HFF-Myc (cell line): ENCODE measurements at places on chromosomes 12 and 14.

DNA sequence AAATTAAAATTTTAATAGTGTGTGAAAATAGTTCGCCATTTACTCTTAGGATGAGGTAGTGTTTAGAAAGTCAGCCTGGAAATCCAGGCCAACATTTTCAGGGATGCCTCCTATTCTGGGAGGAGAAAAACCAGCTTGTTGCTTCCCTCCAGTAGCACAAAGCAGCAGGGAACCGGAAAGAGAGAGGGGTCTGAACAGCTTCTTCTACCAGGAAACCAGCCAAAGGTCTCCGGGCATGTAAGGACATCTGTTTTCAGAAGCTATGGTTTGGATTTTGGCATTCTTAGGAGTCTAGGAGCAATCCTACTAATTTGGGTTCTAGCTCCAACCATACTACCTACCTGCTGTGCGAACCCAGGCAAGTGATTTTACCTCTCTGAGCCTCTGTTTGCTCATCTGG lies 85.3 kb downstream of the DPF3 start:
- DNase-seq: no peak

GRCh38 chr12:3161861-3162260 lies 84.7 kb downstream of the TSPAN9 start:
- DNase-seq: no peak

- peak; percentile 69 for DNase-seq
These were observed 73.8 kb downstream of the SYNE3 start for GRCh38 chr14:95442633-95443021.

- DNase-seq: no peak
These were observed 618 bp upstream of the PGAM5 start for GRCh38 chr12:132710043-132710404.

DNA sequence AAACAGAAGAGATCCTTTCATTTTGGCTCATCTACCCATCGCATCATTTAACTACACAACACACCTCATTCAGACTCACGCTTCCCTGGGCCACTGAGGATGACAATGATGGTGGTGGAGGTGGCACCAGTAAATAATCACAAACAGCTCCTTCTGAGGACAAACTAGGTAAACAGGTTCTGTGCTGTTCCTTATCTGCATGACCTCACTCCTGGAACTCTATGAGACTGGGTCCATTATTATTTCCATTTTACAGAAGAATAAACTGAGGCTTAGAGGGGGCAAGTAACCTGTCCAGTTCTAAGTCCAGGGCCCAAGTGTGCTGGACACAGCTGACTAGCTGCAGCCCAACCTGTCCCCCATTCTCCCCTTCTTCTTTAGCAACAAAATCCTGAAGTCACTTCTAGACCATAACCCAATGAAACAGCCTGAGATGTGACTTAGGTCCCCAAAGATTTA lies 50.4 kb downstream of the ITPK1 start:
- DNase-seq: no peak

DNA sequence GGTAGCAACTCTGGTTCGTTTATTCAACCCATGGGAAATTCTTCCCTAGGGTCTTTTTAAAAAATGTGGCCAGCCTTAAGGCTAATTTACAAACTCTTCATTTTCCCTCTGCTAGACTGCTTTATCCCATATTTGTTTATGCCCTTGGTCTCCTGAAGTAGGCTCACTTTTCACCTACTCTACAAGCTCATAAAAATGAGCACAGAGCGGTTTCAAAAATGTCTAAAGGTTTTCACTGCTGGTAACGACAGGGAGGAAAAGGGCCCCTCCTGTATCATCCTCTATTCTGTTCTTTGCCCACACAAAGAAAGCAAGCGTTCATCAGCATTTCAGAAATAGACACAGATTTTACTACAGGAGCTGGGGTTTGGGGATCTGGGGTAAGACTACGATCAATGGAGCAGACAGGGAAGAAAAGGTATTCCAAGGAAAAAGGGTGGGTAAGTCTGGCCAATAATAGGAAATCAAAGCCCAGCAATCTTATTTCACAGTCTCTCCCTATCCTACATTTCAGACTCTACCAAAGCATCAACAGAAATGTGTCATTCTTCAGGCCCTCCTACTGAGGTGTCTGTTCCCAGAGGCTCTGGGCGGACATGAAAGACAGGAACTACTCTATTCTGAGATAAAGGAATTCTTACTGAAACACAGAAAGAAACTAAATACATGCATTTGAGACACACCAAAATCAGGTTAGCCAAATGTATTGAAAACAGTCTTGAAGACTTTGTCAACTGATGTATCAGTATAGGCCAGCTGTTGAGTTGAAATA lies 86.4 kb downstream of the SPPL3 start:
- no peak for DNase-seq

DNA sequence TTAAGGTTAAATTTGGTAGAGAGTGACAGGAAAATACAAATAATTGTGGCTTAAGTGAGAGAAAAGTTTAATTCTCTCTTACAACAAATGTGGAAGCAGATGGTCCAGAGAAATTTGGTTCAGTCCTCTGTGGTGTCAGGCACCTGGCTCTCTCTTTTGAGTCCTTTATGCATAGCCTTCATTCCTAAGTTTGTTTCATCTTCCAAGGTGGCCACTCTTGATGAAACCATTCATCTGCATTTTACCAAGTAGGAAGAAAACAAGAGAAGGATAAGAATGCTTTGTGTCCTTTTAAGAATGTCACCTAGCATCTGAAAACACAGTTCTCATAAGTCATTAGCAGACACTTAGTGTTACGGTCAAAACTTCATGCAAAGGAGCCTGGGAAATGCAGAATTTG lies 442.5 kb downstream of the CCER1 start:
- DNase-seq: no peak

DNA sequence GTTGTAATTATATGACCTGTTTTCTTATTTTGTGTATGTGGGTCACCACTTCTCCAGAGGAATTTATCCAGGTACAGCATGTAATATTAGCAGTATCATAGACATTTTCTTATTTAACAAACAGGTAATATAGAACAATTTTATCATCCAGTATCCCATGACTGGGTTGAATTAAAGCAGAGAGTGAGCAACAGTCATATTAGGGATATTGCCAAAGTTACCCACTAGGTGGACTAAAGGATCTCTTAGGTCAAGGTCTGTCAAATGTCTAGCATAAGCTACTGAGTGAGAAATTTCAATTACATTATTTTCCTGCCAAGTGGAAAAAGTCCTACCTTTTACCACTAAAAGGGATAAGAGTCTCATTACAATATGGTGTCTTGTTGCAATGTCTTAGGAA lies 62.1 kb upstream of the TRIM9 start:
- DNase-seq: no peak

GRCh38 chr12:89863968-89864367 lies 155.3 kb upstream of the ATP2B1 start:
- DNase-seq: no peak

DNA sequence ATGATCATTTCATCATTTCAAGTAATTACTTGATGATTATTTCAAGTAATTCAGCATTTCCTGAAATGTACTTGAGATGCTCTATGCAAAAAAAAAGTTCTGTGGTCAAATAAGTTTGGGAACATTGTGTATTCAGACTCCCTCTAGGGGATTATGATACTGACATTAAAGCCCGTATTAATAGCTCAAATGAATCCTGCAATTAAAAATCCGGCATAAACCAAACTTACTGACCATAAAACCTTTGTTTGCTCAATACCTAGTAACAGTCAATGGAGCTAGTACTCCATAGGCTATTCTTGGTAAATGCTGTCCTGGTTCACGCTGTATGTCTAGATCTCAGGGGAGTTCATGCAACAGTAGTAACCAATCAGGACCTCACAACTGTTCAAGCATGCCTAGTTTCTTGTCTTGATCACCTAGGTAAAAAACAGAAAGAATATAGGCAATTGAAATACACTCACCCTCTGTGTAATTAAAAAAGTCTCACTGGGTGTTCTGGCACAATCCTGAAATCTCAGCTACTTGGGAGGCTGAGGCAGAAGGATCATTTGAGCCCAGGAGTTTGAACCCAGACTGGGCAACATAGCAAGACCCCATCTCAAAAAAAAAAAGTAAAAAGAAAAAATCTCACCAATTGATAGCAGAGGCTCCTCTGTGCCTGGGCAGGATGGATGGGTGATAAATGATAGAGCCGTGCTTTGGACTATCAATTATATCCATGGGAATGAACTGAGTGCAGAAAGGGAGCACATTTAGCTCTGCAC lies 14.1 kb downstream of the ALDH1L2 start:
- DNase-seq: no peak

GRCh38 chr12:99157946-99158345 lies 489.6 kb upstream of the GARIN6 start:
- no peak for DNase-seq

DNA sequence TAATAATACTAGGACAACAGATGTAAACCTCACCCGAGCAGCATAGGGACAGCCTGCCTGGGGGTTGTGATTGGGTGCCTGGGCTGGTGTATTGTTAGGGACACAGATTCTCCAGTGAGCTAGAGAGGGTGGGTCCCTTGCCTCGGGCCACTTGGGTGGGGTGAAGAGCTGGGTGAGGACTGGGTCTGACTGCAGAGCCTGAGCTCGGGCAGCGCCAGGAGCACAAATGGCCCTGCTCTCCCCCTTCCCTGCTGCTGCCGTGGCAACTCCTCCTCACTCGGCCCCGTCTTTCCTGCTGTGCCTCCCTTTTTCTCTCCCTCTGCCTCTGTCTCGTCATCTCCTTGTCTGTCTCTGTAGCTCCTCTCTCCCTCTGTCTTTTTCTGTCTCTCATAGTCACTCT lies 115.4 kb downstream of the GLT1D1 start:
- no peak for DNase-seq

DNA sequence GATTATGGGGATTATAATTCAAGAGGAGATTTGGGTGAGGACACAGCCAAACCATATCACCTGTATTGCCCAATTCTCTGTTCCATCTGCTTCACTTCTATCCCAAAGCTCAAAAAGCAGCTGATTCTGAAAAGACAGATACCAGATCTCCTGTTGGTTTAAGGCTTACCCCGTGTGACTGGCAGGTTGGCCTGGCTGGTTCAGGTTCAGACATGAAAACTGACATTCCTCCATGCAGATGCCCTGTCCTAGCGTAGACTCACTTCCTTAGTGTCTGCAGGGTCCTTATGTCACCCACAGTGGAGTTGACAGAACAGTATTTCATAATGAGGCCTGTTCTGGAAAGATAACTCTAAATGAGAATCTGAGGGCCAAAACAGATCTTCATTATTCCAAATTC lies 61.1 kb upstream of the FLRT2 start:
- DNase-seq: no peak

GRCh38 chr14:98926146-98926545 lies 345.9 kb downstream of the BCL11B start:
- no peak for DNase-seq

DNA sequence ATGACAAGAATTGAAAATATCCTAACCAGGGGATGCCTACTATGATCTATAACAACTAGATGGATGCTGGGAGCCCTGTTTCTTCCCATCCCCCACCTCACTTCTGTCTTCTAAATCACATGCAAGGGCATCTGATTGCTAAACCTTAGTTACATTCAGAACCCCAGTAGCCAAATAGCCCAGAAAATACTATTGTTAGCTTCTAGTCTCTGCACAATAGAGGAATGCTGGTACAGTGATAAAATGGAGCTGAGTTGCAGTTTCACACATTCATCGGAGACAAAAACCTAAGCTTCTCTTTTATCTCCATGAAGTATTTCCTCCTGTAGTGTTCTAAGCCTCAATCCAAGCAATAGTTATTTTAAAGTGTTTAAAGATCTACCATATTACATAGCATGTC lies 942.9 kb downstream of the RPS29 start:
- DNase-seq: no peak

DNA sequence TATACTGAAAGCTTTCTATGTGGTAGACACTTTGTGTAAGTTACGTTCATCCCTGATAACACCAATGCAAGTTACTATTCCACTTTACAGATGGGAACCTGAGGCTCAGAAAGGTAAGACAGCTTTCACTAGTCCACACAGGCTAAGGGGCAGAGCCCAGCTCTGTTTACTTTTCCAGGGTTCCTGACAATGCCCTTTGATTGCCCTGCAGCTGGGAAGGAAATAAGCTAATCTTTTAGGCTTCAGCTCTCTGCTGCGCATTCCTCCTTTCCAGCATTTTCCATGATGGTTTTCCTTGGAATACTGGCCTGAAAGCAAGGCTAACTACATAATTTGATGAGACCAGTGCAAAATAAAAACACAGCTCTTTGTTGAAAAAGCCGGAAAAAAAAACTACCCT lies 185.7 kb upstream of the BTG1 start:
- DNase-seq: no peak

- no peak for DNase-seq
These were observed 264.7 kb downstream of the SEC23A start for GRCh38 chr14:38838049-38838978.

DNA sequence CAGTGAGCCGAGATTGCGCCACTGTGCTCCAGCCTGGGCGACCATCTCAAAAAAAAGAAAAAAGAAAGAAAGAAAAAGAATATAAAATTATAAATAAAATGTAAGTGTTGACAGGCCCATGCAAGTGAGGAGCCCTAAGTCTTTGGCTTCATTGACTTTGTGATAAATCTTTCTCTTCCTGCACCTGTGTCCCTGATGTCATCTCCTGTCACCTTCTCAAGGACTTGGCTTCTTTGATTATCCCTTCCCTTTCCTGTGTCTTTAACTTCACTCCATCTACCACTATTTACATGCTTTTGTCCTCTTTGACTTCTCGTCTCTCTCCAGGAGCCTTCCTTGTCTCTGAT lies 33.6 kb upstream of the WNK1 start:
- no peak for DNase-seq

DNA sequence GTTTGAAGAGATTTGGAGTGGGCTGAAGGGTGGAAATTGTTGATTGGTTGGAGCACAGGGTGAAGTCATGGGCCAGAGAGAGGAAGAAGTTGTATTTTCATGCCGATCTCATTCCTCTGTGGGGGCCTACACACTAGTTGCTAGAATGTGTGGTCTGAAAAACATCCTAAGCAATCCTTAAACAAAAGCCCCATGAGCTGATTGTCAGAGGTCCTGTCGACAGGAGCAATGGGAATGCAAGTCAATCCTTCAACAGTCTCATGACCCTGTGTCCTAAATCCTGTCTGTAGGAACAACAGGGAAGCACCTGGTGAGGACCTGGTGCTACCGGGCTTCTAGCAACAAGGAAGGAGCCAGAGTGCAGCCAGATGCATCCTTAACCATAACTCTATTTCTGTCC lies 324.0 kb upstream of the TMEM132C start:
- DNase-seq: no peak

DNA sequence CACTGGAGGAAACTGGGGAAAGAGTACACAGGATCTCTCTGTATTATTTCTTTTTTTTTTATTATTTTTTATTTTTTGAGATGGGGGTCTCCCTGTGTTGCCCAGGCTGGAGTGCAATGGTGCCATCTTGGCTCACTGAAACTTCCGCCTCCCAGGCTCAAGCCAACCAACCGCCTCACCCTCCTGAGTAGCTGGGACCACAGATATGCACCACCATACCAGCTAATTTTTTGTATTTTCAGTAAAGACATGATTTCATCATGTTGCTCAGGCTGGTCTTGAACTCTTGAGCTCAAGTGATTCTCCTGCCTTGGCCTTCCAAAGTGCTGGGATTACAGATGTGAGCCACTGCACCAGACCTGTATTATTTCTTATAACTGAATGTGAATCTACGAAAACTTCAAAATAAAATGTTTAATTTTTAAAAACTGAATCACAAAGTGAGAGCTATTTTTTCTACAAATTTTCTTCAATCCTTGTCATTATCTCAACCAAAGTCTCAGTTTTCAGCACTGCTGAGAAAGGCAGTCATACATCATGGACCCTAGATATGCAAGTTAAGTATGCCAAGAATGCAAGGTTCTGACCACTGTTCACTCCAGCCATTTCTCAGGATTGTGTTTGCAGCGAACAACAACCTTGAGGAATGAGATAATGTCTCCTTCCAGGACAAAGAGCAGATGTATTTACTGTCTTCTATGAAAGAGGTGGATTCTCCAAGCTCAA lies 2.4 kb downstream of the EAPP start:
- DNase-seq: no peak
